ENCODE measurements at places on chromosomes 1 and 21. TPM values are rescaled to one million over a fixed set of nuclear protein-coding genes. Genes with fewer than 3 reads are reported as not detected.
A peak's percentile ranks its signal among the peaks of the same experiment; 100 is the strongest.

- no peak for DNase-seq
These were observed 628.1 kb downstream of the LMO4 start for GRCh38 chr1:87956750-87957149.

DNA sequence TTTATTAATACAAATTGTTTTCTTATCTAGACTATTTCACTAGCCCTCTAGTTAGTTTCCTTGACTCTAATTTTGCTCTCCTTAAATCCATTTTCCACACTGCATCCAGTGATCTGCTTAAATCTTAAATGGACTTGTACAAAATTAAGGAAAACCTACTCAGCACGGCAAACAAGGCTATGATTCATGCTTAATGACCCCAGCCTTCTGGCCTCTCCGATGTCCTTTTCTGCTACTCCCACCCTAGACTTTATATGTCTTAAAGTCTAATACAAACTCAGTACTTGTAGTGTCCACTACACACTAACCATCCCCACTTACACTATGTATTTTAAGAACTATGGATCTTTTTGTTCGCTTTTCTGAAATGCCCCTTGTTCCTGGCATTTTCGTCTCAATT is 2.2 kb downstream of the TMED5 start:
- peak; percentile 41 for DNase-seq

GRCh38 chr1:41564741-41565475 is 80.4 kb upstream of the EDN2 start:
- no peak for DNase-seq

DNA sequence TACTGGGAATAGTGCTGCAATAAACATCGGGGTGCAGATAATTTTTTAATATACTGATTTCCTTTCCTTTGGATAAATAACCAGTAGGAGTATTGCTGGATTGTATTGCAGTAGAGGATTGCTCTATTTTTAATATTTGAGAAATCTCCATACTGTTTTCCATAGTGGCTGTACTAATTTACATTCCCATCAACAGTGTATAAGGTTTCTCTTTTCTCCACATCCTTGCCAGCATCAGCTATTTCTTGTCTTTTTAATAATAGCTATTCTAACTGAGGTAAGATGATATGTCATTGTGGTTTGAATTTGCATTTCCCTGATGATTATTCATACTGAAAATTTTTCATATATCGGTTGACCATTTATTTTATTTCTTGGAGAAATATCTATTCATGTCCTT is 31.1 kb downstream of the GJA5 start:
- no peak for DNase-seq

GRCh38 chr1:4778056-4778455 is 123.6 kb downstream of the AJAP1 start:
- no peak for DNase-seq

- no peak for DNase-seq
These were observed 109.2 kb upstream of the IFFO2 start for GRCh38 chr1:19065526-19066247.

DNA sequence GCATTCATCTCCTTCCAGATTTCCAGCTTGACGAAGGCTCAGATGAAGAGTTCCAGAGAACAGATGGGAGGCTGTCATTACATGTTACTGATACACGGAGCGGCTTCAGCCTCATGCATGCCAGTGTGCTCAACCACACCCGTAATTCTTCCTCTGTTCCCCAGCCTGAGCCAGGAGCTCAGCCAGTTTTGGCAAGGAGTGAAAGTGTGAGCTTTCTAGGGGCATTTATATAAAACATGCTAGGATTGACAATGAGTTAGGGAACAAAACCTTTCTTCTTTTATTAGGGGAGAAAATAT is 290.4 kb upstream of the PLXNA2 start:
- no peak for DNase-seq

Gene STPG1
- polyA plus RNA-seq = 15.9 TPM

Measured in renal pelvis (tissue), 12 donors.